AG08396 (cell line): ENCODE measurements at places on chromosomes 4 and X.

GRCh38 chr4:90648791-90649190 lies 521.6 kb downstream of the CCSER1 start:
- no peak for DNase-seq

DNA sequence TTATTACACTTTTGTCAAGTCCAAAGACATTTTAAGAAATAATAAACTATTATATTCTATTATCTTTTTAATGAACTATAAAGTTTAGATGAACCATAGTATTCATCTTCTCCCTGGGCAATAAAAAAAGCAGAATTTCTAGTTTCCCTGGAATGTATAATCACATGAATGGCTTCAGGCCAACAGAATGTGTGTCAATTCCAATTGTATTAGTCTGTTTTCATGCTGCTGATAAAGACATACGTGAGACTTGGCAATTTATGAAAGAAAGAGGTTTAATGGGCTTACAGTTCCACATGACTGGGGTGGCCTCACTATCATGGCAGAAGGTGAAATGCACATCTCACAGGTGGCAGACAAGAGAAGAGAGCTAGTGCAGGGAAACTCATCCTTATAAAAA lies 70.7 kb upstream of the ANXA10 start:
- no peak for DNase-seq

- peak; percentile 63 for DNase-seq
Observed at GRCh38 chr4:26124753-26125321, 196.0 kb upstream of the RBPJ start.

DNA sequence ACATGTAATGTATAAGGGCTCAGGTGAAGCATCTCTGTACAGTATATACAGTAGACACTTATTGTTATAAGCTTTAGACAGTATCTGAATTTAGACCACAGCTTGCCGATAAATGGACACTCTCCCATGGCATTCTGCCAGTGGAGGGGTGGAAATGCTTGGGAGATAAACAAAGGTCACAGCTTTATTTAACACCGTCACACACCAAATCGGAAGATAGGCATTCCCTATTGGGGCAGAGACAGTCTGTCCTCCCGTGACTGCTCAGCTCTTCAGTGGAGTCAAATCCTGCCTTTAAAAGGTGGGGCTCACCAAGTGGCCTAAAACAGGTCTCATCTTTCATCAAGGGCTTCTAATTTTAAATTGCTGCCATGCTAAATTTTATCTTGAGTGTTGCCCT lies 178.8 kb downstream of the CAMK2D start:
- no peak for DNase-seq

- no peak for DNase-seq
Observed at GRCh38 chrX:133215017-133215416, 3.1 kb downstream of the TFDP3 start.

GRCh38 chr4:173231916-173232315 lies 63.3 kb downstream of the GALNT7 start:
- DNase-seq: peak; percentile 10

- no peak for DNase-seq
Observed at GRCh38 chr4:98744372-98745150, 86.2 kb upstream of the TSPAN5 start.

GRCh38 chr4:85408301-85408700 lies 66.6 kb upstream of the ARHGAP24 start:
- DNase-seq: no peak

- DNase-seq: peak; percentile 22
Observed at GRCh38 chr4:89753601-89754066, 83.3 kb downstream of the SNCA start.

GRCh38 chrX:15931362-15931761 lies 76.7 kb upstream of the AP1S2 start:
- no peak for DNase-seq

GRCh38 chr4:108624263-108625056 lies 4.1 kb downstream of the RPL34 start:
- DNase-seq: no peak

DNA sequence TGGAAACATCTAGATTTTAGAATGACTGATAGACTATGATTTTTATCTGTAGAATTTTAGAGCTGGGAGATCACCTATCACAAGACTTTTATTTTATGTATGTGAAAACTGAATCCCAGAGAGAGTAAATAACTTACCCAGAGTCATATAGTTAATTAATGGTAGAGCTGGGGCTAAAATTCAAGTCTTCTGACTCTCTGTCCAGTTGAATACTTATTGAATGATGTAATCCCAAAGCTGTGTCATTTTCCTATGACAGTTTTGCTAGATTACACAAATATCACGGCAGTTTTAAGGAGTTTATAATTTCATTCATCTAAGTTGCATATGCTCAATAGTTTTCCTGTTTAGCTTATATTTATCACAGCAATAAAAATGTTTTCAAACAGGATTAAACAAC lies 6.7 kb downstream of the NRK start:
- DNase-seq: no peak

GRCh38 chrX:113747274-113747973 lies 836.5 kb upstream of the HTR2C start:
- no peak for DNase-seq

DNA sequence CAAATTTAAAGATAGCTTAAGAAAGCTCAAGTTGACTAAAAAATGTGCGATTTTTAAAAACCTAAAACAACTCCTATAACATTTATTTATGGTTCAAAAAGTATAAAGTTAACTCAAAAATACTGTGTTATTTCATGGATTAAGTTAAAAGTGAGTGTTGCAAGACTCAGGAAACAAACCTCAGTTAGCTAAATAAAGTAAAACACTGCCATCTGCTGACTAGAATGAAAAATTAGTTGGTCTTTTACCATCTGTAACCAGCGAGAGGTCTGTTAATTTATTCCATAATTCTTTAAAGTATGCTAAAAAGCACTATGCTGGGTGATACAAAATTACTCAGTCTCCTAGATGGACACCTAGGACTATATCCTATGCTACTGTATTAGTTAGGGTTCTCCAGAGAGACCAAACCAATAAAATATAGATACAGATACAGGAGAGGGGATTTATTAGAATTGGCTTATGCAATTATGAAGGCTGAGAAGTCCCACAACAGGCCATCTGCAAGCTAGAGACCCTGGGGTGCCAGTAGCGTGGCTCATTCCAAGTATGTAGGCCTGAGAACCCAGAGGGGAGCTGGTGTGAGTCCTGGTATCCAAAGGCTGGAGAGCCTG lies 4.9 kb upstream of the WDFY3 start:
- peak; percentile 32 for DNase-seq
